Stimulated activated CD4-positive, alpha-beta T cell treated with anti-CD3 and anti-CD28 coated beads, TNF-alpha, amount 100 ng/mL, for 24 hours (primary cell): ENCODE measurements at places on chromosomes 2 and 18.

DNA sequence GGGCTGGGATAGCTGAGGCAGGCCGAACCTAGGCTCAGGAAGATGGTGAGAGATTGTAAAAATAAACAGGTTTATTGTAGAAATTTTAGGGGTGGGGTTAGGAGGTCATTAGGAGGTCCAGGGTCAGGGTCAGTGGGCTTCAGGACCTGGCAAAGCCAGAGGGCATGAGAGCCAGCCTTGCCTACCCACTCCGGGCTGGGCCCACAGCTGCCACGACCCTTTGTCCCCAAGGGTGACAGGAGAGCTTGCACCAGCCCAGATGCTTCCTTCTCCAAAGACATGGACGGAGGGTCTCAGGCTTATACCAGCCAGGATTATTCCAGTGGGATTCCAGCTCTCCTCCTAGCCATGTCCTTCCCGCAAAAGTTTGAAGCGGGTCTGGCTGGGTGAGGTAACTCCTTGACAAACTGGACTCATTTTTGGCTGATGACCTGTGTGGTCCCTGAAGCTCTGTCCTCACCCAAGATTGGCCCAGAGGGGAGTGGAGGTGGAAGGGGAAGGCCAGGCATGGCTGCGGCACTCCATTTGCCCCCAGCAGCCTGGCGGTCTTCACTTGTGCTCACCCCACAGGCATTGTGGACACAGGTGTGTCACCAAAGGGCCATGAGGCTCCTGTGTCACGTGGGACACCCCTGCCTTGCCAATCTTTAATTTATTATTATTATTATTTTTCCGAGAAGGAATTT lies 23.8 kb upstream of the ATOH8 start:
- no peak for DNase-seq

GRCh38 chr2:202723746-202724145 lies 89.0 kb downstream of the FAM117B start:
- no peak for DNase-seq

DNA sequence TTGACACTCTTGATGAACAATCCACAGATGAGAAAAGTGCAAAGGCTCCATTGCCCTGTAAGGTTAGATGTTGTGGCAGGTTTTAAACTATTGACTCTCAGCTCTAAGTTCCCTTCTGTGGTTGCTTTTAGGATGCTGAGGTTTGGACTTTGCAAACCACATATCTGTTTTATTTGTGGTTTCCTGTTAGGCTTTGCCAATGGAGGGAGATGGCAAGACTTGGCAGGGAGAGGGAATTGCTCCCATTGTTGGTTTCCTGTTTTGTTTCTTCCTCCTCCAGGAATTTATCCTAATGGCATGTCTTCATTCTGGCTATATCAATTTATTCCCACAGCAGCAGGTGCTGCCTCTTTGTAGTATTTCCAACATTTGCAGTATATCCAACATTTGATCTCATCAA lies 772.3 kb downstream of the LRRTM4 start:
- DNase-seq, result no peak

DNA sequence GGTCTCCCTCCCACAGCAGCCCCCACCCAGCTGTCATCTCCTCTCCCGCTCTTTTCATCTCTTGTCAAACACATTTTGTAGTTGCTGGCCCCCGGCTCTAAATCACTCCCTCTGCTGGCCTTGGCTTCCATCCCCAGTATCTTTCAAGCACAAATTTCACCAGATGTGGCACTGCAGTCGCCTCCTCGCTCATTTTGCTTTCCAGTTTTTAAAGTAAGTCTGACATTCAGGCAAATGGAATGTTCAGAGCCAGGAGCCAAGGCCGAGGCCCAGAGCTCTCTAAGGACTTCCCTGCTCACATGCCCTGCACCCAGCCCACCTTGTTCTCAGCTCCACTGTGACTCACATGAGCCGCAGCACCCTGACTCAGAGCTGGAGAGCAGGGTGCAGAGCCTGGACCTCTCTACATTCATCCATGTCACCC lies 158.4 kb downstream of the GALNT14 start:
- no peak for DNase-seq

DNA sequence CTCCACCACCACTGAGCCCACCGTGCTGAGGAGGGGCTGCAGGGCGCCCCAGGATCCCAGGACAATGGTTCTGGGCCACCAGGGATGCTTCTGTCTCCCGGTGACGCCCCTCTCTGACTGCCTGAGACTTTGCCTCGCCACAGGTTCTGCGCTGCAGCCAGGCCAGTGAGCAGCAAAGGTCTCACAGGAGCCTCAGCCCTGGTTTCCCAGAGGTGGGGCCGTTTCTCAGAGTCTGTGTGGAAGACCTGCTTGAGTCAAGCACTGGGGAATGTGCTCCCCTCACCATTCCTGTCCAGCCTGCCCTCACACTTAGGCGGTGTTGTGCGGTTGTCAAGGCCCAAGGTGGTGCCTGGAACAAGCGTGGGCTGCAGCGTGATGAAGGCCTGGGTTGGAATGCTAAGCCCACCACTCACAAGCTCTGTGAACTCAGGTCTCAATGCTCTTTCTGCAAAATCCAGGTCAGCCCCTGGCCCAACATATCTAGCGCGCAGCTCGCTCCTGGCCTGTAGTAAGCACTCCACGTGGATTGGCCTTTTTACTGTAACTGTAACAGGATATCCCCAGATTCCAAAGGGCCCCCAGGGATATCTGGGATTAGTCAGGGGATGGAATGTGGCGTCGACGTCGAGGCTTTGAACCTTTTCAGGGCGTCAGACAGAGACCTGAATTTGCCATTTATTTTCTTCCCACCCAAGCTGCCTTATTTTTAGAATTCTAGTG lies 47.6 kb downstream of the PLB1 start:
- DNase-seq, result no peak
